ENCODE measurements at places on chromosomes 1 and 21.

- no peak for DNase-seq
These were observed at the start of gene ZNF593 for GRCh38 chr1:26169669-26170471. ZNF593 (plus strand) TSS chr1:26169908; CDS start chr1:26169984, 76 bp downstream.

DNA sequence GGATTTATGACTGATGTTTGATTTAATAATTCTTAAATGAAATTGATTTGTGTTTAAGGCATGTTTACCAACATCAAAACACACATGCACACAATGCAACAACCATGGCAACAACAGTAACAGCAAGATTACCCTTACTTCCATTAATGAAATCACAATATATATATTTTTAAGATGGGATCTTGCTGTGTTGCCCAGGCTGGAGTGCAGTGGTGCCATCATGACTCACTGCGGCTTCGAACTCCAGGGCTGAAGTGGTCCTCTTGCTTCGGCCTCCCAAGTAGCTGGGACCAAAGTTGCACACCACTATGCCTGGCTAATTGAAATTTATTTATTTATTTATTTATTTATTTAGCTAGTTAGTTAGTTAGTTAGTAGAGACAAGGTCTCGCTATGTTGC, 27.7 kb downstream of the NEK7 start:
- no peak for DNase-seq

GRCh38 chr1:84202126-84202525, 58.1 kb downstream of the PRKACB start:
- DNase-seq = no peak

GRCh38 chr1:236154671-236155398, 12.5 kb downstream of the GPR137B start:
- no peak for DNase-seq

GRCh38 chr21:29074783-29075182, 1.3 kb upstream of the CCT8 start:
- DNase-seq = no peak

DNA sequence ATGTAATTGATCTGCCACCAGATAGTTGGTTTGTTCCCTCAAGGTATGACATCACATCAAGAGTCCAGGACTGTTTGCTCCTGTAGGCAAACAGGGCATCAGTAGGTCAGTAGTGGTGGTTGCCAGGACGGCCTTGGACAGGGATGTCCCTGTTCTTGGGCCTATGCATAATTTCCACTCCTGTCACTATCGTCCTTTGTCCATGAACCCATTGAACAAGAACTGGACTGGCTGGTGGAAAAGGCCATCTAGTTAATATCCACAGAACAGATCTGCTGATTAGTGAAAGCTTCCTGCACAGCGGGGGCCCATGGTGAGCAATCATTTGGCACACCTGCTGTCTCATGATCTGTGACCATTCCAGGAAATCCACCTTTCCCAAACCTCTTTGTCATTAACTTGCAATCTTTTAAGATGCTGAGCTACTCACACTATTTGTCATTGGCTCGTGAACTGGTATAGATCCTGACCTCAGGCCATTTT, 12.4 kb upstream of the BSDC1 start:
- DNase-seq = no peak

DNA sequence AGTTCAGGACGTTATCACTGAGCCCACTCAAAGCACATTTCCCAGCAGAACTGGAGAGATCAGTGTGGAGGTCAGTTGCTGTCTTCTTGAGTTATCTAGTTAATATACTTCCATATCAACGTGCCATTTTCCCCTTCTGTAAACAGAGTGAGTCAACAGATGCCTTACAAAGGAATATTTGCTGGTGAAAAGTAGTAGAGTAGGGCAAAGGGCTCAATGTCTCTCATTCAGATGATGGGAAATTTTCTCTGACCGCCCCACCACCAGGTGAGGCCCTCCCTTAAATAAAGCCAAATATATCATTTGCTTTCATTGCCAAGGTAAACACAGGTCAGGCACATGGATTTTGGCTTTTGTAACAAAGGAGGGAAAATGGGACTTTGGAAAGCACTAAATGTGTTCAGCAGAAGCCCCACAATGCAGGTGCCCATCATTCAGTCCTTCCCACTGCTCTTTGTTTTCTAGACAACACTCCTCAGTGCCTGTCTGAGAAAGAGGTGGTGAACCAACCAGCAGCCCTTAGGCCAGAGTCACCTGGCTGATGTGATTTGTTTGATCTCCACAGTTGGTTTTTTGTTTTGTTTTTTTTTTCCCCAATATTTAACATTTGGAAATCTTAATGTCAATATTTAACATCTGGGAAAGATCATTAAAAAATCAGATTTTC, 40.5 kb upstream of the SAMD13 start:
- DNase-seq = peak; percentile 93

- no peak for DNase-seq
These were observed 77.0 kb upstream of the MACF1 start for GRCh38 chr1:39127513-39127912.

- no peak for DNase-seq
These were observed 6.1 kb upstream of the PSMA5 start for GRCh38 chr1:109432336-109432735.

DNA sequence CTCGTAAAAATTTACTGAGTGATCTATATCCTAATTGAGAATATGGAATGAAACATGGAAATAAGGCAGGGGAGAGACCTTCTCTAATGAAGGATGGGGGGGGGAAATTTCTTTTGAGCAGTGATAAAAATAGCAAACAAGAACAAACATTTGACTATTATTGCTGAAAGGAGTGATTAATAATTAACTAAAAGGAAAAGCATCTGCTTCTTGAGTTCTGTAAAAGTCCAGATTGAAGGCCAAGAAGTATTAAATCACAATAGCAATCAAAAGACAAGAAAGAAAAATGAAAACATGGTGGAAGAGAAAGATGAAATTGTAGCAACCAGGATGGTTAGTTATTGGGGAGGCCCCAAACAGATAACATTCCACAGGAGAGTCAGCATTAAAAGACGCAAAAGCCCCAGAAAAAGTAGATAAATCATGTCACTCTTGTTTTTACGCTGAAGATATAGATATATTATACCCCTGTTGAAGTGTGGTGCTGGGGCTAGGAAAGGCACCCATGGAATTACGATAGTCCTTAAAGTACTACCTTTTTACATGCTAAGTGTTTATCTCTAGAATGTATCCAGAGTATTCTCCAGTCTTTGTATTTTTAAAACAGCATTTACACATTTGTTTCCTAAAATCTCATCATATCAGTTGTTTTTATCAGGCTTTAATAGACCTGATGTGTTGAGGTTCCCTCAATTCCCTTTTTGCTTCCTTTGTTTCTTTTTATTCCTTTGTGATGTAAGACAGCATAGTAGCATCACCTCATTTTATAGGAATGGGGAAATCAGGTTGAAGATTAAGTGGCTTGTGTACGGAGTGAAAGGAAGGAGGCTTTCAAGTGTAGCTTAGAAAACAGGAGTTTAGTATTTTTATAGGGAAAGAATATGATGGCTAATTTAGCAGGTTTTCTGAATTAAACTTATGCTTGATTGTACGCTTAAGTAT, 28.9 kb downstream of the DISP1 start:
- no peak for DNase-seq

- DNase-seq = no peak
These were observed 1030.1 kb downstream of the ADGRL2 start for GRCh38 chr1:82830690-82831380.

GRCh38 chr1:56844545-56845136, 10.0 kb upstream of the C8A start:
- DNase-seq = no peak

DNA sequence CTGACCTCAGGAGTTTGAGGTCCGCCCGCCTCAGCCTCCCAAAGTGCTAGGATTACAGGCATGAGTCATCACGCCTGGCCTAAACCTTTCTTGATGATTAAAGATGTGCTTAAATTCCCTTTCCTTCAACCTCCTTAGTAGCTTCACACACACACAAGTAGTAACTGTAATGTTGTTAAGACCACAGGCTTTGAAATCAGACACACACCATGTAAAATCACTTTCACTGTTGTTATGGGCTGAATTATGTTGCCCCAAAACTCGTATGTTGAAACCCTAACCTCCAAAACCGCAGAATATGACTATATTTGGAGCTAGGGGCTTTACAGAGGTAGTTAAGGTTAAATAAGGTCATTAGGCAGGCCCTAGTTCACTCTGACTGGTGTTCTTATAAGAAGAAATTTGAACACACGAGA, 180.2 kb downstream of the NR5A2 start:
- DNase-seq = no peak

DNA sequence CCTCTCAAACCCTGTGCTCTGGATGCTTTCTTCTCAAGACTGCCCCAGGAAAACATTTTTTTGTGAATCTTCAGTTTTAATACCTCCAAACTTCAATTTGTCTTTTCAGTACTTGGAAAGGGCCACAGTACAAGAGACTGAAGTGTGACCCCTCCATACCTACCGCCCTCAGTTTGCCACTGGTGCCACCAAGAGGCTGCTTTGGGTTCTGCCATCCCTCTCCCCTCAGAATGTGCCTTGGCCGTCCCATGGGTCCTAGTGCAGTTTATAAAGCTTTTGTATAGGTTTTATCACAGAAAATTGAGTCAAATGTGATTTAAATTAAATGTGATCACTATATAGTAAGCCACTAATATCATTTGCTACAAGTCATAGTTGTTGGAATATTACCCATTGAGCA, 60.8 kb upstream of the PGD start:
- DNase-seq = no peak

GRCh38 chr1:80722611-80723010, 1078.1 kb upstream of the ADGRL2 start:
- no peak for DNase-seq

DNA sequence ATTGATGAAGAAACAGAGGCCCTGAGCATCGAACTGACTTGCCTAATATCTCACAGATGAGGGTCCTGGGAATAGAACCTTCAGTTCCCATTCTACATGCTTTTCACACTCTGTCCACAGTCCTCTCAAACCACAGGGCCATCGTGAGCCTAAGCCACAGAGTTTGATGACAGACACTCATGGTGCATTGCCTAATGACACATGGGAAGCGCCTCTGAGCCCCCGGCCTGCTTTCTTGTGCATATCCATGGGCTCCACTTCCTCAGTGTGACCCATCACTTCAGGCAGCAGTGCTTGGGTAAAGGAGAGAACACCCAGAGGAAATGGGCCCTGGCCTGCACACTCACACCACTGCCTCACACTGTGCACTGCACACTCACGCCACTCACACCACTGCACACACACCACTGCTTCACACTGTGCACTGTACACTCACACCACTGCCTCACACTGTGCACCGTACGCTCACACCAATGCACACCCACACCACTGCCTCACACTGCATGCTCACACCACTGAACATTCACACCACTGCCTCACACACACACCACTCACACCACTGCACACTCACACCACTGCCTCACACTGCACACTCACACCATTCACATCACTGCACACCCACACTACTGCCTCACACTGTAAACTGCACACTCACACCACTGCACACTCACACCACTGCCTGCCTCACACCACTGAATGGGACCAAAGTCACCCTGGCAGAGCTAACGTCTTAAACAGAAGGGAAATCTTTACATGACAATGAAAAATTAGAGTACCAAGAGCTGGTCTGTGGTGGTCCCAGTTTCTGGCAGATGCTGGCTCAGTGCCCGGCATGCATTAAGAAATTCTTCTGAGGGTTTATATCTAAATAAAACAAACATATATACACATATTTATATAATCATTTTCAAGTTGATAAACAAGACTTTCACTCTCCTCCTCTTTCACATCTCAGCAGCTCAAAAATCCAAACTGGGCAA, 53.0 kb downstream of the KANK4 start:
- DNase-seq = no peak

GRCh38 chr1:24254783-24255182, 64.4 kb upstream of the GRHL3 start:
- no peak for DNase-seq

- no peak for DNase-seq
These were observed 58.5 kb upstream of the SH3GLB1 start for GRCh38 chr1:86645851-86646250.

GRCh38 chr1:183588827-183589226, 1.4 kb downstream of the NCF2 start:
- no peak for DNase-seq

DNA sequence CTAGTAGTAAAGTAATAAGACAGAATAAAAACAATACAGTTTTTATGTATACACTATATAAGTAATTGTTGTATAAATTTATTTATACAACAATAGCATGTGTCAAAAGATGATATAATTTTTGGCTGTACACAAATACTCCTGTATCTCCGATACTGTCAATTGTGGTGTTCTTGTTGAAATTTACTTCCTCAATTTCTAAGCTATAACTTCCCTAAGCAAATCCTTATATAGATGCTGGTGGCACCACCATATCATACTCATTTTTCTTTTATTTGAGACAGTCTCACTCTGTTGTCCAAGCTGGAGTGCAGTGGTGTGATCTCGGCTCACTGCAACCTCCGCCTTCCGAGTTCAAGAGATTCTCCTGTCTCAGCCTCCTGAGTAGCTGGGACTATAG, 141.0 kb upstream of the HP1BP3 start:
- DNase-seq = no peak

- DNase-seq = no peak
These were observed 8.5 kb upstream of the ARF1 start for GRCh38 chr1:228073857-228074545.

DNA sequence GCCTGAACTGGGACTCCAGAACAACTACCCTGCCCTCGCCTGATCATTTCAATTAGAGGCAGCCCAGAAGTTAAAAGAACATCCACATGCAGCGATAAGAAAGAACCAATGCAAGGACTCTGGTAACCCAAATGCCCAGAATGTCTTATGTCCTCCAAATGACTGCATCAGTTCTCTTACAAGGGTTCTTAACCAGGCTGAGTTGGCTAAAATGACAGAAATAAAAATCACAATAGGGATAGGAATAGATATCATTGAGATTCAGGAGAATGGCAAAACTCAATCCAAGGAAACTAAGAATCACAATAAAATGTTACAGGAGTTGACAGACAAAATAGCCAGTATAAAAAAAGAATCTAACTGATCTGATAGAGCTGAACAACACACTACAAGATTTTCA, 80.1 kb upstream of the PTGFR start:
- no peak for DNase-seq

DNA sequence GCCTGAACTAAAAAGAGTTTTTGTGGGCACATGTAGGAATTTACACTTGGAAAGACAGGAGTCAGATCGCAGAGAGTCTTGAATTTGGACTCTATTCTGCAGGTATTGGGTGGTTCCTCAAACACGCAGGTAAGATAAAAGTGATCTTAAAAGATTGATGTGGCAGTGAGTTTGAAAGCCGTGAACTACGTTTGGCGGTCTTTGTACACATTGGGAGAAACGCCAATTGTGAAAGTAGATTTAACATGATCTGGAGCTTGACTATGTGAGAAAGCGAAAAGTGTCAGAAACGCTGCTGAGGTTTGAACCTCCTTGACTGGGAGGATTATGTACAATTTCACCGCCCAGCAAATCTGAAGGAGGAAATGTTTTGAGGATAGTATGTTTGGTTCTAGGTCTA, 1.5 kb upstream of the PPP2R5A start:
- no peak for DNase-seq

- DNase-seq = no peak
These were observed 11.9 kb downstream of the RCSD1 start for GRCh38 chr1:167641786-167642500.

- DNase-seq = no peak
These were observed 26.6 kb downstream of the ZBTB8OS start for GRCh38 chr1:32623775-32624174.

- DNase-seq = no peak
These were observed 550.6 kb downstream of the MATN1 start for GRCh38 chr1:30172757-30173156.

- no peak for DNase-seq
These were observed 103.0 kb downstream of the NR5A2 start for GRCh38 chr1:200130552-200130951.

GRCh38 chr1:226656601-226657277, 82.3 kb downstream of the ITPKB start:
- peak; percentile 71 for DNase-seq
